Esophagus squamous epithelium (tissue), 5 donors: ENCODE measurements at places on chromosomes 12 and 14. TPM values are rescaled to one million over a fixed set of nuclear protein-coding genes. Genes with fewer than 3 reads are reported as not detected.

Gene RHOJ
- total RNA-seq, result 1.0 TPM

Gene TMEM30B
- total RNA-seq, result 35.9 TPM

Gene ITGA5
- 50.5 TPM for total RNA-seq

Gene PRICKLE1
- total RNA-seq, result 8.0 TPM

Gene SLC5A8
- not detected for total RNA-seq

Gene BHLHE41
- total RNA-seq, result 14.3 TPM

Gene KRT2
- not detected for total RNA-seq

Gene CNTN1
- total RNA-seq, result 3.6 TPM

Gene FOXG1
- not detected for total RNA-seq

Gene RND1
- total RNA-seq, result 6.1 TPM

Gene SLC39A2
- total RNA-seq, result 23.2 TPM

Gene CYP46A1
- 1.1 TPM for total RNA-seq

Gene RNASE7
- total RNA-seq, result 13.3 TPM

Gene STAC3
- total RNA-seq, result 0.57 TPM

Gene PUS7L
- 5.3 TPM for total RNA-seq

Gene FAM222A
- 1.8 TPM for total RNA-seq

Gene CIT
- total RNA-seq, result 12.6 TPM

Gene DCN
- total RNA-seq, result 1,296 TPM

Gene SLCO1B1
- not detected for total RNA-seq

Gene PRIMA1
- total RNA-seq, result 1.0 TPM

Gene FAIM2
- total RNA-seq, result 0.26 TPM

Gene SRGAP1
- 2.9 TPM for total RNA-seq

Gene TM7SF3
- 122 TPM for total RNA-seq

Gene SNX6
- total RNA-seq, result 77.6 TPM
